Natural killer cell (primary cell): ENCODE measurements at places on chromosomes 5 and 9. TPM values are rescaled to one million over a fixed set of nuclear protein-coding genes. Genes with fewer than 3 reads are reported as not detected.

- no peak for DNase-seq
These were observed 1258.6 kb downstream of the CDH12 start for GRCh38 chr5:21594566-21594965.

Gene RASGRF2
- total RNA-seq, result 10.1 TPM

- no peak for DNase-seq
These were observed 469.4 kb downstream of the RASEF start for GRCh38 chr9:82593501-82593900.

DNA sequence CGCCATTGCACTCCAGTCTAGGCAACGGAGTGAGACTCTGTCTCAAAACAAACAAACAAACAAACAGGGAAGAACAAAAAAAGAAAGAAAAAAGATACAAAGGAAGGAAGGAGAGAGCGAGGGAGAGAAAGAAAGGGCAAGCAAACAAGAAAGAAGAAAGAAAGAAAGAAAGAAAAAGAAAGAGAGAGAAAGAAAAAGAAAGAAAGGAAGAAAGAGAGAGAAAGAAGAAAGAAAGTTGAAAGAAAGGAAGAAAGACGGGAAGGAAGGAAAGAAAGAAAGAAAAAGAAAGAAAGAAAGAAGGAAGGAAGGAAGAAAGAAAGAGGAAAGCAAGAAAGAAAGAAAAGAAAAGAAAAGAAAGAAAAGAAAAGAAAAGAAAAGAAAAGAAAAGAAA lies 13.1 kb upstream of the ALDOB start:
- no peak for DNase-seq

- no peak for DNase-seq
These were observed 39.7 kb upstream of the RNU6ATAC start for GRCh38 chr9:134204041-134204440.

DNA sequence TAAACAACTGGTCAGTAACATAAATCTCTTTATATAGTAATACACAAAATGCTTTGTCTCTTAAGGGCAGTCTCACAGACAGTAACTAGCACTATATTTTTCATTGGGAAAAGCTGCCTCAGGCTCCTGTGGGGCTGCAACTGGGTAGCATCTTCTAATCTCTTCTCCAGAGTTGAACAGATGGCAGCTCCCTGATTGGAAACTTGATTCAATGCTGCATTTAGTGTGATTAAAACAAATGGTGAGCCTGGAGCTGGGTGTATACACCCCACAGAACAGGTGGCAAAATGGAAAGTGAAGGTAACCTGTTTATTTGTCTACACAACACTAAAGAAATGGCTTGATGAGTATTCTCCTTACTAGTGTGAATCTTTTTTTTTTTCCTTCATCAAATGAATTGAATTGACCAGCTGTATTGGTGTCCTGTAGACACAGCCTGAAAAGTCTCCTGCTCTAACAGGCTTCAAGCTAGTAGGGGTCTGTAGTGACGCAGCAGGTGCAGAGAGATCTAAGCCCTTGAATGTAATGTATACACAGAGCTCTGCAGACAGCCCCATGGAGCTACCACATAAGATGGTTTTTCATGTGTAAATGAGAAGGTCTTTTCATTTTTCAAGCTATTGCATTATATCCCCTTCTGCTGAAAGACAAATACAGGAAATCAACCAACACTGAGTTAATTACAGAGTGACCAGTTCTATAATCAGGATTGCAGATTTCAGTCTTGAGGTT lies 43.3 kb downstream of the IZUMO3 start:
- no peak for DNase-seq

GRCh38 chr5:65651144-65651543 lies 26.3 kb downstream of the SHLD3 start:
- DNase-seq, result no peak

- DNase-seq, result no peak
These were observed 182.0 kb upstream of the PPP1R26 start for GRCh38 chr9:135297456-135298075.

Gene CDC20B
- not detected for total RNA-seq

DNA sequence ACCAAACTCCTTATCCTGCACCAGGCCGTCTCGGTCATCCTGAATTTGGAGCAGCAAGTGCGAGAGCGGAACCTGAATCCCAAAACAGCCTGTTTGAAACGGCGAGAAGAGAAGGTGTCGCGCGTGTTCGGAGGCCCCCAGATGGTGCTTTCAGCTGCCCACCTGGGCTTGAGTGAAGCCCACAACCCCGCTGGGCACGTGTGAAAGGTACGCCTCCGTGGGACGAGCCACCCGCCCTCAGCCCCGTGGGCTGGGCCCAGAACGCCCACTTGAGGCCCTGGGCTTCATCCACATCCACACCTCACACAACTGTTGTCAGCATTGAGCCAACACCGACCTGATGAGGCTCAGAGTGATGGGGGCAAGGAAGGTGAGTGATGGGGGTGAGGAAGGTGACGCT lies 72.8 kb downstream of the INSL6 start:
- no peak for DNase-seq

DNA sequence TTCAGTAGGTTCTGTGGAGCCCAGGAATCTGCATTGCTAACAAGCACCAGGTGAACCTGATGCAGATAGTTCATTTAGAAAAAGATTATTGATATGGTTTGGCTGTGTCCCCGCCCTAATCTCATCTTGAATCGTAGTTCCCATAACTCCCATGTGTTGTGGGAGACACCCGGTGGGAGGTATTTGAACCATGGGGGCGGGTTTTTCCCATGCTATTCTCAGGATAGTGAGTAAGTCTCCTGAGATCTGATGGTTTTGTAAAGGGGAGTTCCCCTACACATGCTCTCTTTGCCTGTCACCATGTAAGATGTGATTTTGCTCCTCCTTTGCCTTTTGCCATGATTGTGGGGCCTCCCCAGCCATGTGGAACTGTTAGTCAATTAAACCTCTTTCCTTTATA lies 212.0 kb downstream of the RAB3C start:
- DNase-seq, result no peak

- DNase-seq, result no peak
These were observed 1245.5 kb upstream of the DMAC1 start for GRCh38 chr9:9045072-9045471.

GRCh38 chr9:8802242-8802641 lies 1002.7 kb upstream of the DMAC1 start:
- no peak for DNase-seq

Gene DMAC1
- total RNA-seq, result 10.1 TPM

DNA sequence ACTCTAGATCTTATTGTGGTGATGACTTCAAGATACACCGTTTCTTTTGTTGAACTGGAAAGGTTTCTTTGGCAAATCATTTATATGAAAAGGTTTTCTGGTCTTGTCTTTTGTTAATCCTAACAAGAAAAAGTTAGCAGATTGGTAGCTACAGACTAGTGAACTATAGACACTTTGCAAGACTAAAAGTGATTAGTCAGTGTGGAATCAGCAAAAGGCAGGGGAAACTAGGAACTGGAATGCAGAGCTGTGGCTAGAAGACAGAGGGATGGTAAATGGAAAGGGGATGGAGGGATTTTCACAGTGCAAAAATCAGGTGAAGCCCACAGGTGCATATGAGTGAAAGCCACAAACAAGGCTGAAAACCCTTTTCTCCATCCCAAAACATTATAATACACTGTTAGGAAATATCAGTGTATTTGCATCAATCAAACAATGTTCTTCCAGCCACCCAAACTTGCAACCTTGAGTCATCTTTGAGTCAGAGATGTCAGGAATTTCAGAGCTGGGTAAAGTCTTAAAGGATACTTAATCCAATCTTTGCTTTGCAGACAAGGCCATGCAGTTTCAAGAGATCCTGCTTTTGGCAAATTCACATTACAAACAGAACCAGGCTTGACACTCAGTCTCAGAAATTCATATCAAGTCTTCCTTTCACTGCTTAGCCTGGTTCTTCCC lies 52.7 kb downstream of the PLK2 start:
- DNase-seq, result no peak

GRCh38 chr9:87643778-87644570 lies 81.9 kb upstream of the CTSL start:
- no peak for DNase-seq
